RKO (cell line): ENCODE measurements at places on chromosomes 5 and 9.

DNA sequence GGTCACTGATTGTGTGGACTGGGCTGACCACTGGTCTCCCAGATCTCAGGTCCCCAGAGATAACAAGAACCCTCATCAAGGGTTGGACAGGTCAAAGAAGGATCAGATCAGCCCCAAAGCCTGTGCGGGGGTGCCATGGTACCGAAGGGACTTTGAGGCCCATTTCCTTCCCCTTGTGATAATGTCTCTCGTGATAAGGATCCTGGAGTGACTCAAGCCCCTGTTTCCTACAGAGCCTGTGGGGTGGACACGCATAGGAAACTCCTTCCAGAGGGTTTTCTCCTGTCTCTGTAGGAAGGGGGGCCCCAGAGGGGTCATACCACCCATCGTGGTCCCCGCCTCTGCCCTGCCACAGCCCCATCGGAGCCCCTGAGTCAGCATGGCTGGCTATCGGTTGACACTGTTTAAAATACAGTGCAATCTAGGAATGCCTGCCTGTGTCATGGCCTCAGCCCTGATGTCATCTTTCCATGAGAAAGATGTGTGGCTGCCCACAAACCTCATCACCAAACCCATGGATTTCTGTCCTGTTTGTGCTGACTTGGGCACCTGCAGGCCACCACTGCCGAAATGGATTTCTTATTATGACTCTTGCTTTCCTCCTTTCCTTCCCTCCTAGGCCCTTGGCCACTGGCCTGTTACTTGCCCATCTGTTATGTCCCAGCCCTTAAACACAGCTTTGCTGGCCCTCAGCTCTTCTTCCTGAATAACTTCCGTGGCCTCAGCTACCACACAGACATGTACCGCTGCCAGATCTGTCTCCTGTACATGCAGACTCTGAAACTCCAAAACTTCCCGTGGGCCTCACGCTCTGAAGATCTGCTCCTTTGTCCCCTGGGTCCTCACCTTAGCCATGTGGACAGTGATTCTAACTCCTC, 2.9 kb upstream of the CSF2 start:
- no peak for DNase-seq

DNA sequence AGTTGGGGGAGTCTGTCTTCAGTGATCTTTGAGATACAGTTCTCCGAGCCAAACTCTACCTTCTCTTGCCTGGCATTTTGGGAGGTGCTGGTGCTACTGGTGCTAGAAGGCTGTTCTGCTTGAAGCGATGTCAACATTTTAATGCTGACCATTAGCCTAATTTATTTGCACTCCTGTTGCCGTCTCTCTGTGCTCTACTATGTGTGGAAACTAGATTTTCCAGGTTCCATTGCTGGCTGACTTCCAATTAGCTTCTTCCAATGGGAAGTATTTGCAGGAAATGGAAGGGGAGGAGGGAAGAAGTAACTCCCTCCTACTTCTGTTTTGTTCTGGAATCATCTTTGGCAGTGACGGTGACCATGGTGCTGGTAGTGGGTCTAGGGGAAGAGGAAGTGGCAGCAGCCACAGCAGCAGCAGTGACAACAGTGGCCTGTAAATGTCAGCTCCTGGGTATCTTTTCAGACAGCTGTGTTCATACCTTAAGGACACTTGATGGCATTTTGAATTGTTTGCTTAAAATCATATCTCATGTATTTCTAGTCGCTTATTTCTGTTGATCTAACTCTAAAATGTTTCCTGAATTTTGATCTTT, 7.9 kb downstream of the TXNDC8 start:
- DNase-seq: no peak

GRCh38 chr5:172806897-172807672, 27.0 kb upstream of the ERGIC1 start:
- peak; percentile 33 for DNase-seq

DNA sequence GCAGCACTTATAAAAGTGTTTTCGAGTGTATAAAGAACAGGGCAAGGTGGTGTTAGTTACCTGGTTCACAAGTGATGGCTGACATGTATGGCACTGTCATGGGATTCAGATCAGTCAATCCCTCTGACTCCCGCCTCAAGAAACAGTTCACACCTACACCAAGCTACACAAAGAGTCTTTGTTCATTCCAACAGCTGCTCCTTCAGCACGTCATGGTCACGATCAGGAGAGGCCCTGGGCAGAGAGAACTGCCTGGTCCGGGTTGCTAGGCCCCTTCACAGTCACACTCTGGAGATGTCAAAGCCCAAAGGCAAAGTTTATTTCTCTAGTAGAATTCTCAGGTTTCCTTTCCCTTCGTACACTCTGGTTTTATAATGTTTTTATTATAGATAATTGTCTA, 426.7 kb downstream of the ZSWIM6 start:
- no peak for DNase-seq

- no peak for DNase-seq
These were observed 21.0 kb downstream of the NIPBL start for GRCh38 chr5:36897616-36898015.

- DNase-seq: no peak
These were observed 22.7 kb upstream of the CYSTM1 start for GRCh38 chr5:140152022-140152999.

- DNase-seq: peak; percentile 47
These were observed 621 bp downstream of the CEP72 start for GRCh38 chr5:612498-613424.

DNA sequence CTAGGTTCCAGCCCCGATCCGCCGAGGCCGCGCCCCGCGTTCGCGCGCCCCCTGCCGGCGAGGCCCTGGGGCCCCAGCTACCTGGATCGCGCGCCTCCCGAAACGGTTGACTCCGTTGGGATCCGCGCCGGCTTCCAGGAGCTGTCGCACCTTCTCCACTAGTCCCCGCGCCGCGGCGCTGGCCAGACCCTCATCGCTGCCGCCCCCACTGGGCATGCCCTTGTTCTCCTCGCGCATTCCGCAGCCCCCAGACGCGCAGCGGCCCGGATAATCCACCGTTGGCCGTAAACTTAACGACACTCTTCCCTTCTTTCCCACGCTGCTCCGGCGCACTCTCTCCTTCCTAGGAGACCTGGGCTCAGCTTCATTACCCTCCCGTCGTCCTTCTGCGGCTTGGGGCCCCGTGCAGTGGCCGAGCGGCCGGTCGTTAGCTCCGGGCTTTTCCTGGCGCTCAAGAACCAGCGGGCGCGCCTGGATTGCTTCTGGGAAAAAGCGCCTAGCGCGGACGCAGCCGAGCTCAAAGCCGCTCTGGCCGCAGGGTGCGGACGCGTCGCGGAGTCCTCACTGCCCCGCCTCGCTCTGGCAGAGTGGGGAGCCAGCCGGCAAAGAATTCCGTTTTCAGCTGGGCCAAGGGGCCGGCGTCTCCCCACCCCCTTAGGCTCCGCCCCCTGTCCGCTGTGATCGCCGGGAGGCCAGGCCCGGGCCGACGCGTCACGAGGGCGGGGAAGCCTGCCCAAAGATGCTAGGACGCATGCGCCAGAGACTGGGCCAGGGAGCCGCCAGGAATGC, at the start of gene CDKN2B:
Gene CDKN2B, minus strand, starts transcription at position 589 of the 789 bp plus-strand sequence. Its CDS starts 352 bp downstream, at position 237.
- peak; percentile 95 for DNase-seq

- DNase-seq: no peak
These were observed 290.0 kb downstream of the CETN3 start for GRCh38 chr5:90119531-90119971.

GRCh38 chr5:129748913-129749880, 1.3 kb downstream of the MINAR2 start:
- no peak for DNase-seq

DNA sequence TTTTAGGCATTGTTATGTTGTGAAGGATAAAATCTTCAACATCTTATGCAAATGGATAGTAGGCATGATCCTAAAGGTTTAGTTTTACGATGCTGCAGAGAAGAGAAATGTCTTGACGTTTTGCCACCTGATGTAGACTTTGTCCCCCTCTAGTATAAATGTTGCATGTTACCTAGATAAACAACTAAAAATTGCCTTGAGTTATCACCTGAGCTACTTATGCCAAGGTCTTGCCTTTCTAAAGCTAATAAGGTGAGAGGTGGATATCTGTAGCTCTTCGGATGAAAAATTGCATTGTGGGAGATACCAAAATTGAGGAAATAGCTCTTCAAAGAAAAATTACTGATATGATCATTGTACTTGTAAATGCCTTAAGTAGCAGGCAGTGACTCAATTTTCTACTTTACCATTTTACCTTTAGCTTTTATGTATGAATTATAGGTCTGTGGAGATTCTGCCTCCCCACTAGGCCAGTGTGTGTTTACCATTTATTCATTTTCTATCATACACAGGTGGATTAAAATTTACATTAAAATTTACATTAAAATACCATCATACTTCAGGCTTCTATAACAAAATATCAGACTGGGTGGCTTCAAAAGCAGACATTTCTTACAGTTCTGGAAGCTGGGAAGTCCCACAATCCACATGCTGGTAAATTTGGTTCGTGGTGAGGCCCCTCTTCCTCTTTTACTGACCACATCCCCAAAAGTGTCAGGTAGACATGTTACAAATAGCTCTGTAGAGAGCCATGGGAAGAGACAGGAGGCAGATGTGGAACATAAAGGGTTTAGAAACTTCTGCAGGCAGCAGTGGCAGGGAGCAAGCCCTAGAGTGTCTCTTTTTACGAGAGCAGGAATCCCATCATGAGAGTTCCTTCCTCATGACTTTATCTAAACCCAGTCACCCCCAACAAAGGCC, 100.7 kb upstream of the ERBIN start:
- no peak for DNase-seq

GRCh38 chr9:129318121-129319075, 140.3 kb upstream of the IER5L start:
- DNase-seq: no peak

GRCh38 chr9:35826071-35826701, 2.3 kb downstream of the FAM221B start:
- DNase-seq: peak; percentile 57

GRCh38 chr9:79610791-79611614, 39.2 kb downstream of the TLE4 start:
- DNase-seq: no peak

DNA sequence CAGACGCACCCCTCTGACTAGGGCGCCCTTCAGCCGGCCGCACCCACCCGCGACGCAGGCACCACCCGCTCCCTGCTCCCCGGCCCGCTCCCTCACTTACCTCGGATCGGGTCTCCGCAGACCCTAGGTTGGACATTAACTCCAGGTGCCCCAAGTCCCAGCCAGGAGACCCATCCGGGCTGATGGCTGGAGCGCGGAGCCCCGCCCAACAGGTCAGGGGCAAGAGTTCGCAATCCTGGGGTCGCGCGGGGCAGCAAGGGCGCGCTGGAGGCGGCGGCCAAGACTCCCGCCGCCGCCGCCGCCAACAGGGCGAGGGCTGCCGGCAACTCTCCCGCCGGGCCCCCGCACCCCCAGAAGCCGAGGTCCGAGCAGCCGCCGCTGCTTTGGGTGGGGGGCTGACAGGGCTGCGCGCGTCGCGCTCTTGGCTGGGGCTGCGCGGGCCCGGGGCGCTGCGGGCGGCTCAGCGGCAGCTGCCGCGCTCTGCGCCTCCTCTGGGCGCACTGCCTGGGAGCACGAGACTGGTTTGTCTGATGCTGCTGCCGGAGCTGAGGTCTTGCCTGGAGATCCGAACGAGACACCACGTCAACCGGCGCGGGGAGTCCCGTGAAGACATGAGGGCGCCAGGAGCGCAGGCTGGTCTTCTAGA, at the start of gene GDNF:
Gene GDNF, minus strand, starts transcription at position 635 of the 646 bp plus-strand sequence. CDS start 5,245 bp downstream, outside the sequence.
- no peak for DNase-seq

- DNase-seq: no peak
These were observed 741.5 kb upstream of the RGMB start for GRCh38 chr5:98031926-98032325.

DNA sequence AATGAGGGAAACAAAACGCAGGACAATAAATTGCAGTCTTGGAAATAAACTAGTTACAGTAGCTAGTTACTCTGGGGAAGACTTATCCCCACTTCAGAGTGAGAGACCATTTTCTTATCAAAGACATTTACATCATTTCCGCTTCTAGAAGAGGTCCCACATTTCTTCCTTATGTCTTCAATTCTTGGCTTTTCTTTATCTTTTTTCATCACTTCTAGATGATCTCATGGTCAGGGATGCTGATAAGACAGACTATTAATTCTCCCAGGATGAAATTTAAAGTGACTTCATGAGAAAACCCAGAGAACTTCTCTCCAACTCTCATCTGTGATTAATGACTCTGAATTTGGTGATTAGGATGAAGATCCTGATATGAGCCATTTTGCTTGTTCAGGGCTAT, 229.1 kb downstream of the MTRR start:
- no peak for DNase-seq

DNA sequence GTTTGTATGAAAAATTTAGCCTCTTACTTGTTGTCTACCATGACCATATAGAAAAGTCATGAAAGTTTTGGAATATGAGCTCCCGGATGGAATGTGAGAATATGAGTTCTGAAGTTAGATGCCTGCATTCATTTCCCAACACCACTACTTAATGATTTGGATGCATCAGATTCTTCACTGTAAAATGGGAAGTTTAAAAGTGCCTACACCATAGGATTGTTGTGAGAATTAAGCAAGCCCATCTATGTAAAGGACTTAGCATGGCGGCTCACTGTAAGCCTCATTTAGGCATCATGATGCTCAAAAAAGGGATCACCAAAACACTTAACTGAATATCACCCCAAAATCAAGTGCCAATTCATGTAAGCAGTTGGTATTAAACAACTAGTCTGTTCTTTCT, 177.3 kb downstream of the RAB3C start:
- no peak for DNase-seq

DNA sequence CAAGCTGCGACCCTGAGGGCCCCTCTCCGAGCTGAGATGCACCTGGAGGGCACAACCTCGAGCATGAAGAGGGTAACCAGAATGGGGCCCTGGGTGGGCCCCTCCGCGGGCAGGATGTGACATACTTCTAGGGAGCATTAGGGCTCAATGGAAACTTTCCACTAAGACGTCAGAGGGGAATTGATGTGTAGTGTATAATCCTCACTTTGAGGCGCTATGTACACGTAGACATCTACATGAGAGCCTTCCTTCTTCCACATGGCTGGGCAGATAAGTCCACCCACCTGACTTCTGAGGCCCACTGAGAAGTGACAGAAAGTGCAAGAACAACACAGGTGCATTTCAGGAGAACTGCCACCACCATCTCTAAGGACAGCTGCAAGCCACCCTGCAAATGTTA, 61.0 kb downstream of the DAP start:
- DNase-seq: no peak

GRCh38 chr5:151685749-151686673, 704 bp downstream of the SPARC start:
- DNase-seq: no peak

DNA sequence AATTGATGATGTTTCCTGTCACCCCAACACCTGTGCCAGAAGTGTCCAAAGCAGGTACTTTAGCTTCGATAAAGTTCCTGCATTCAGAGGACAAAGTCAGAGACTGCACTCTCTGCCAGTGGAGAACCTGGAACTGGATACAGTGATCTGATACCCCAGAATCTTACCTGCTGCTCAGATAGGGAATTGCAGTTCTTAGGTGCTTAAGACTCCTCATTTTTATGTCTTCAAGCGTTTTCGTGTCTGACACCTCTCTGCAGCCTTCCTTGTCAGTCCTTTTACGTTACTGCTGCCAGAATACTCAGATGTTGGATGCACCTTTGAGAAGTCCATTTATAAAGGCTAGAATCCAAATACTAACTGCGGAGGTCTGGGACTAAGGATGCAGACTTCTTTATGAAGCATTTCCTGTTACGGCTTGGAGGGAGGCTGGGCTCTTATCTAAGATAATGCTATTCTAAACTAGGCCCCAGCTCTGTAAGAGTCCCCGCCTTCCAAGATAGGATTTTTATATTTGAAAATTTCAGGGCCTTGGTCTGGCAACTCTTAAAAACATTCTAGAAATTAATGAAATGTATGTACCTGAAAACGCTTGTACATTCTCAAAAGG, 1.9 kb downstream of the ISOC1 start:
- peak; percentile 33 for DNase-seq
